Bone marrow (tissue), 2 donors: ENCODE measurements at places on chromosomes 2 and 18.

DNA sequence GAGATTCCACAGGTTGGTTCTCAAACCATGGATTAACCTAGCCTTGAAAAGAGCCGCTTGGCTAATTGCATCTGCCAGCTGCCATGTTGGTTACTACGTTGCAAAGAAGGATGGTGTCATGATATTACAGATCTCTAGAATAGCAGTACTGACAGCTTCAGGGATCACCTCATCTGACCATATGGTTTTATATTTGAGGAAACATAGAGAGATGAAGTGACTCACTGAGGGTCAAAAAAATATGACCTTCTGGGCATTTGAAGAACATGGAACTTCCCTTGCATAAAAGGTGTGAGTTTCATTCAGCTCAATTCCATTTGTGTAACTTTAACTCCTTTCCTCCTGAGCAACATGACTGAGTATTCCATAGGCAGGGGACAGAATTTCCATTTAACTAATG, 242.3 kb downstream of the SETBP1 start:
- no peak for DNase-seq

DNA sequence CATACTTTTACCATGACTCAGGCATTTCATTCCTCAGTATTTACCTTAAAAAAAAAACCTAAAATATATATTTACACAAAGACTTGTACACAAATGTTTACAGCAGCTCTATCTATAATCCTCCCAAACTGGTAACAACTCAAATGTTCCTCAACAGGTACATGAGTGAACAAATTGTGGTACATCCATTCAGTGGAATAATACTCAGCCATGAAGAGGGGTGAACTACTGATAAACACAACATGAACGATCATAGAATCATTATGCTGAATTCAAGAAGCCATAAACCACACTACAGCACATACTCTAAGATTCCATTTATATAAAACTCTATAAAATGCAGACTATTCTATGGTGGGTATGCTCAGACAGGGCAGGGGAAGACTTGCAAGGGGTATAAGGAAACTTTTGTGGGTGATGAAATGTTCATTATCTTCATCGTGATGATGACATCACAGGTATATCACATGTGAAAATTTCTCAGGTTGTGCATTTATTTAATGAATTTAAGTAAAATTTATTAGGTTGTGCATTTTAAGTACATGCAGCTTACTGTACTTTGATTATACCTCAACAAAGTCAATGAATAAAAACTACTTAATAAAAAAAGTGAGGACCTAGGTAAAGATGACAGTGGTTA, 24.7 kb upstream of the DUSP2 start:
- DNase-seq, result no peak

DNA sequence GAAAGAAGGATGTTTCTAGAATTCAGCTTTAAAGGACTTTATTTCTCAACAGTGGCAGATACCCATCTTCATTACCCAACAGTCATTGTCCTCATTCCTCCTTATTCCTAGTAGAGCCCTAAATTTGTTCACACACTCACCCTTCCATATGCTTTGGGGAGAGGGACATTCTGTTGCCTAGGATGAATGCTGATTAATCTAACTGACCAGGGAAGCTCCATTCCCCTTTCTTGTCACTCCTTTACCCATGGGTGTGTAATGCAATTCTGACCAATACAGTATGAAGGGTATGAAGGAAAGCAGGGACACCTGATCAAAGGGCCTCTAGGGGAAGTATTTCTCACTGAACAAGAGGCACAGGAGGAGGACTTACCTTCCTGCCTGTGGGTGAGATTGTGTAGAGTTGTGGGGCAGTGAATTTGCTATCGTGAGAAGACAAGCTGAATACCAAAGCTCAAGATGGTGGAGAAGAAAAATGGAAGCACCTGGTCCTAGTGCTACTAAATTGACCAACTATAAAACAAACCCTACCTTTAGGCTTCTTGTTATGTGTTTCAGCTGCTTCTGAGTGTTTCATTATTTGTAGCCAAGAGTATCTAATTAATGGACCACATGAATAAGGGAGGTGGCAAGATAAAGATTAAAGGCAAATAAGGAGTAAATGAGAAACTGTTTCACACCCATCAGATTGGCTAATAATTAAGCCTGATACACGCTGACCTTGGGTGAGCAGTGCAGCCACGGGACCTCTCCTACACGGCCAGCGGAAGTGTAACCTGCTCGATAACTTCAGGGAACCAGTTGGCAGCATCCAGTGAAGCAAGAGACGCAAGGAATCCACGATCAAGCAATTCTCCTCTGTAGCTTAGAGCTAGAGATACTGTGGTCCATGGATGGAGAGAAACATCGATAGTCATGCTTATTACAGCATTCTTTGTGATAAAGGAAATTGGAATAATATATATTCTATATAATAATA, 202.3 kb downstream of the MYCN start:
- DNase-seq, result no peak

- no peak for DNase-seq
Measured at GRCh38 chr2:193891023-193891422, 1696.3 kb upstream of the TMEFF2 start.

DNA sequence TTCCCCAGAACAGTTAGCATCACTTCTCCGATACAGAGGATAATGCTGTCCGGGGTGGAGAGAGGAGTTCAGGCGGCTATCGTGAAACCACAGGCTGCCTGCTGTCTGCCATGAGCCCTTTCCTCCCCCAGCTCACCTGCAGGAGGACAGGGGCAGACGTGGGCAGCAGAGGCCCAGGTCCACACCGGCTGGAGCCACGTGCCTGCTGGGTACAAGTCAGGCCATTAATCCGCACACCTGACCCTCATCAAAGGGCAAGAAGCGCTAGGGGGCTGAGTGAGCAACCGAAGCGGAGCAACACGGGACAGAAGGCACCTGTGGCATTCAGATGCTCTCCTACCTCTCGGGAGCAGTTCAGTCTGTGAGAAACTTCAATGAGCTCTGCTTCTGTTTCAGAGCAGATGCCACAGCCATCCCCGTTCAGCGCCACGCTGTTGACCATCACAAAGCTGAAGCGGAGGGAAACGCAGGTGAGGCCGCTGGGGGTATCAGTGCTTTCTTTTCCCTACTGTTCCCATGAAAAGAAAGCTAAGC, 21.5 kb downstream of the MPPE1 start:
- no peak for DNase-seq

DNA sequence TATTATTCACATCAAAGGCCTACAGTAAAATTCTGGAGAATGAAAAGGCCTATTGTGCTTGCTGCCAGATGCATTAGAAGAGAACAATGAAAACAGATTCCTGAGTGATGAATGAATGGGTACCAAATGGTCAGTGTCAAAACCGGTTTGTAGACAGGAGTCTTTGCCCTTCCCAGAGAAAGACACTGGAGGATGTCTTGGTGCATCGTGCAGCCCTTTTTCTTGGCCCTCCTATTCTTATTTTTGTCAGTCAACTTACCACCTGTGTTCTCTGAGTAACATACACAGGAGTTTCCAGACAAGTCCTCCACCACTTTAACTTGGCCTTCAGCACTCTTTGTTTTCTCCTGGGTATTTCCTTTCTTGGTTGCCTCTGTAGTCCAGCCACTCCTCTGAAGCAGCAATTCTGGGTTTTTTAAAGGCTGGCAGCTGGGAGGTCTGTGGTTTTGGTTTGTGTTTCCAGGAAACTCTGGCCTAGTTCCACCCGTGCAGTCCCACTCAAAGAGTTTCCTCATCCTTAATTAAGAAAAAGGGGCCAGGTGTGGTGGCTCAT, 29.4 kb downstream of the PSTPIP2 start:
- no peak for DNase-seq

DNA sequence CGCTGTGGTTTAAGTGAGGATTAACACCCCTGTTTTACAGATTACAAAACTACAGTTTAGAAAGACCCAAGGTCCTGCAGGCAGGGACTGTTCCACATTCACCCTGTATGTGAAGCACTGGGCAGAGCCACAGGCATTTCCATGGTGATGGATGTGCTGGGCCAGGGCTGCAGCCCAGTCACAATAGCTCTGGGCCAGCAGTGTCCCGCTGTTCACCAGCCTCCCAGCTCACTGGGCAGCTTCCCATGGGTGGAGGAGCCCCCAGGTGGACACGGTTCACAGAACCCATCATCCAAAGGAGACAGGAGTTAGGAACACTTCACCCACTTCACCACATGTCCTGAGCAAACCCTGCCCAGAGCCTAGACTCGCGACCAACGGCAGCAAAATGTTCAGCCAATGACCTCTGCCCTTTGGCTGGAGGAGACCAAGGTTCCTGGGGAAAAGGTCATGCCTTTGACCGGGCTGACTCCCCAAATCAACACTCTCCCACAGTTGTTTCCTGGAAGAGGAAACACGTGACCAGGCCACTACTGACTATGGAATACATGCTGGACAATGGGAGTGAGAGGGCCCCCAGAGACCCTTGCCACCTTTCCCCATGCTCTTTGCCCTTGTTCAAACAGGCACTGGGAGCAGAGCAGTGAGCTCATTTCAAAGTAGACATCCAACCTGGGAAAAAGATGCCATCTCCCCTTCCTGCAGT, 28.0 kb upstream of the SLC35F6 start:
- DNase-seq, result no peak

- DNase-seq, result no peak
Measured at GRCh38 chr2:46974174-46974573, 58.6 kb upstream of the MCFD2 start.

GRCh38 chr18:36327352-36328316, 30.1 kb downstream of the FHOD3 start:
- no peak for DNase-seq

DNA sequence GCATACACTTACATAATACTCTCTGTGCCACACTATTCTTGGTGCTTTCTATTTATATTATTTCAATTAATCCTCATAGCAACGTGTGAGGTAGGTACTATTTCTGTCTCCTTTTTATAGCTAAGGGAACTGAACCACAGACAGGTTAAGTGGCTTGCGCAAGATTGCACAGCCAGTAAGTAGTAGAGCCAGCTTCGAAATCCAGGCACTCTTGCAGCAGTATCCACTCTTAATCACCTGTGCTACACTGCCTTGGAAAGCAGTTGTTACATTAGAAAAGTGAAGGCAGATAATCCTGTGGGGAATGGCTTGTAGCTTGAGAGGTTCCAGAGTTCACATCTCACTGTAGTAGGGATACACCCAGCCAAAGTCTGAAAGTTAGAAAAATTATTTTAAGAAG, 198.3 kb downstream of the LDLRAD4 start:
- no peak for DNase-seq

DNA sequence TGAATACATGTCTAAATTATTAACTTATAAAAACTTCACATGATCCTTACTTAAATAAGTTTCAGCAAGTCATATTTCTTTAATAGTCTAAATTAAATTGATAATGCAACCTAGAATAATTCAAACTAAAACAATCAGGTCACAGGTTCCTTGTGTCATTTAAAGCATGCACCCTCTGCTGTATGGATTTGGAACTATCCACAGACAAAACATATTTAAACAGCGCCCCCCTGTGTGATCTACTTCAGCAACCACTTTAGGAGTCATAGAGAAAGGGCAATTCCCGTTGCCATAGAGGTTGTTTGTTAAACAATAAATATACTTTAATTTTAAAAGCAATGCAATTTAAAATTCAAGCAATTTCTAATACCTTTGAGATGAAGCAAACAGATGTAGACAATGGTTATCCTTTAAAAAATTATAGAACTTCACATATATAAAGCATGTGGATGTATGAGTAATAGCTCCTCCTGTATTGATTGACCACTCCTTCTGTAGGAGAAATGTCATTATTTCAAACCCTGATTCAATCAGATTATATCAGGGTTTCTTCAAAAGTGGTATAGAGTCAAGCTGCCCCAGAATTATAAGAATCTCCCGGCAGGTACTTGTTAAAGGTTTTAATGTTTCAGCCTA, 21.2 kb downstream of the GRB14 start:
- peak; percentile 64 for DNase-seq

DNA sequence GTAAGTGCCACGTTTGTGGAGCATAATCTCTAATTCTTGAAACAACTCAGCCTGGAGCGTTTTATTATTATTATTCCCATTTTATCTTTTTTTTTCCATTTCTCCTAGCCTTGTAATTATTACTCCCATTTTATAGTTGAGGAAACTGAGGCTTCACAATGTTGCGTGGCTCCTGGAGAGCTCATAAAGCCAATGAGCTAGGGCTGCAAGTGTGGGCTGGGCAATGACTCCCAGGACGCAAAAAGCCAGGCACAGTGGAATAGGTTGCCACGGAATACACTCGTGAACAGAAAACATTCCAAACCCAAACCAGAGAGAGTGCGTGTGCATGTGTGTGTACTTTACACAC, 13.5 kb upstream of the KLF11 start:
- no peak for DNase-seq

DNA sequence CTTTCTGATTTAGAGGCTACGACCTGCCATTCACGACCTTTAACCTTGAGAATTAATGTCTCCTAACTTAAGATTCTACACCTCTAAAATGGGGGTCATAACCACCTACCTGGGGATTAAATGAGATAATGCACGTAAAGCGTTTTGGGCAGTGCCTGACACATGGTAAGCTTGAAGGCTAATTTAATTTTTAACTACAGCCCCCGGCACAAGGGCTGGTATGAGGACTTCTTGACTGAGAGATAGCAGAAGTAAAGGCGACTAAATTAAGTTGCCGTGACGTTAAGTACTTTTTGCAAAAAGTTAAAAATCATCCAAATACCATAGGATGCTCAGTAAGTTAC, 549 bp downstream of the MRPL35 start:
- DNase-seq, result no peak

DNA sequence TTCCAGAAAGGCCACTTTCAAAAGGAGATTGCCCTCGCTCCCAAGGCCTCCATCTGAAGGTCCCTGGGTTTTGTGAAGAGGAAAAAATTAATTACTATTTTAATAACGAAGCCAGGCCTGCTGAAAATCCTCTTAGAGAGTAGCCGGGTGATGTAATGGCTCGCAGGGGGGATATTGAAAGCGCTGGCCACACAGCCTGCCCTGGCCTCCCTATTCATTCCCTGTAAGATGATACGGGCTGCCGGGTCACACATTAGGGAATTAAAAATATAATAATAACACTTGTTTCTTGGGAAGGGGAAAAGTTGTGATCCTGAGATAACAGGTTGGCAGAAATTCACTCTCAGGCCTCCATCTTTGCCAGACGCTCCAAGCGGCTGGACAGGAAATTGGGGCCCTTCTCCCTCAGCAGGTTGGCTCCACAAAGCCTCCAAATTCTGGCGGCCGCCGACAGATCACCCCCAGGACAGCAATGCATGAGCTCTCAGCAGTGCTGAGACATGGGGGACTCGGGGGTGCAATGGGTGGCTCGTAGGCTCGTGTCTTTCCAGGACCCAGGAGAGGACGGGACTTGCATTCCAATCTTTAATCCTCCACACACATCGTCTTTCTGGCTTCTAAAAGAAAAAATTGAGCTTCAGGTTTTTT, 299.9 kb upstream of the SALL3 start:
- no peak for DNase-seq
